Amygdala (tissue), 56 donors: ENCODE measurements at places on chromosomes 4 and X.

DNA sequence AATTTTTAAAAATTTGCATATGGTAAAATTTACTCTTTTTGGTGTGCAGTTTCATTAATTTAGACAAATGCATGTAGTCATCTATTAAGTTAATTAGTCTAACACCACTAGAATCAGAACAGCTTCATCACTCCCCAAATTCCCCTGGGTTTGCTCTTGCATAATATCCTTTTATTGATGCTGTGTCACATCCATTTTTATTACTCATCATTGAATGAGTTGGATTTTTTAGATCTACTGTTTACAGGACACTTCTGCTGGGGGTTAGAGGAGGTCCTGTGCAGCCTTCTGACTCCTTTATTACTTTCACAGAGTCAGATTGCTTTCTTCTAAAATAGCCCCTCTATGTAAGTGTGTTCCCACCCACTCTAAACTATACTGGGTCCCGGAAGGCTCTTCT is 65.9 kb downstream of the MTHFD2L start:
- no peak for DNase-seq

- DNase-seq = no peak
These were observed at the start of gene PDHA2 for GRCh38 chr4:95839891-95840290. TSS of gene PDHA2 (plus strand) at chr4:95840093. CDS start at chr4:95840151, 58 bp downstream.

- no peak for DNase-seq
These were observed at the start of gene IGFBP7 for GRCh38 chr4:57109847-57110639. TSS of gene IGFBP7 (minus strand) at chr4:57110385. CDS start at chr4:57110351, 34 bp downstream.

GRCh38 chrX:68838571-68838910 is 9.7 kb downstream of the EFNB1 start:
- no peak for DNase-seq

- peak; percentile 70 for DNase-seq
These were observed 63.8 kb upstream of the IRF2 start for GRCh38 chr4:184538023-184538599.

DNA sequence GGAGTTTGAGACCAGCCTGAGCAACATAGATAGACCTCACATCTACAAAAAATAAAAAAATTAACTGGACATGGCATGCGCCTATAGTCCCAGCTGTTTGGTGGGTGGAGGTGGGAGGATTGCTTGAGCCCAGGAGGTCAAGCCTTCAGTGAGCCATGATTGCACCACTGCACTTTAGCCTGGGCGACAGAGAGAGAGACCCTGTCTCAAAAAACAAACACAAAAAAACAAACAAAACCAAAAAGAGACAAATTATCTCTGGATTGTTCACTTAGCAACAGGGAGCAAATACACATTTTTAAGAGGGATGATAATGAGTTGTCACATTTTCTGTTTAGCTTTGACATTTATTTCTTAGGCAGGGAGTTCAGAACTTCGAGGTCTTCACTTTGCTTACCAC is 155.4 kb downstream of the CEP135 start:
- no peak for DNase-seq

DNA sequence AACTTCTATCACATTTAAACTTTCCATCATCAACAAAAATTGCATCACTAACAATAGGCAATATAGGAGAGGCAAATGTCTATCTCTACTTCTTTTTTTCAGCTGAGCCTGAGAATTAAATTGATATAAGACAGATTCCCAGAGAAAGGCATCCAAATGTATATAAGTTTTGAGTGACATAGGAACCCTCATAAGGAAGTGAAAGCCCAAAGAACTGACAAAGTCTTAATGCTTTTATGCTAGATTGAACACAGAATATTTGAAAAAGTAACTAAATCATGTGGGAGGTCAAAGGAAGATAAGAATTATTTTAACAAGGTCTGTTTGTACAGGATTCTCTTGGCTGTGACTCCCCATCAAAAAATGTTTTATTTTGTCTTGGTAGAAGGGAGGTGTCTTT is 714.9 kb downstream of the GRXCR1 start:
- no peak for DNase-seq

GRCh38 chr4:101337688-101338087 is 9.6 kb downstream of the PPP3CA start:
- no peak for DNase-seq
